ENCODE measurements at places on chromosomes 2 and 18.

GRCh38 chr2:193272011-193272410 is 1077.3 kb upstream of the TMEFF2 start:
- DNase-seq: no peak

- no peak for DNase-seq
Observed at GRCh38 chr2:108602422-108602821, 68.2 kb downstream of the LIMS1 start.

GRCh38 chr18:59607078-59607379 is 90.2 kb downstream of the CCBE1 start:
- DNase-seq: no peak

DNA sequence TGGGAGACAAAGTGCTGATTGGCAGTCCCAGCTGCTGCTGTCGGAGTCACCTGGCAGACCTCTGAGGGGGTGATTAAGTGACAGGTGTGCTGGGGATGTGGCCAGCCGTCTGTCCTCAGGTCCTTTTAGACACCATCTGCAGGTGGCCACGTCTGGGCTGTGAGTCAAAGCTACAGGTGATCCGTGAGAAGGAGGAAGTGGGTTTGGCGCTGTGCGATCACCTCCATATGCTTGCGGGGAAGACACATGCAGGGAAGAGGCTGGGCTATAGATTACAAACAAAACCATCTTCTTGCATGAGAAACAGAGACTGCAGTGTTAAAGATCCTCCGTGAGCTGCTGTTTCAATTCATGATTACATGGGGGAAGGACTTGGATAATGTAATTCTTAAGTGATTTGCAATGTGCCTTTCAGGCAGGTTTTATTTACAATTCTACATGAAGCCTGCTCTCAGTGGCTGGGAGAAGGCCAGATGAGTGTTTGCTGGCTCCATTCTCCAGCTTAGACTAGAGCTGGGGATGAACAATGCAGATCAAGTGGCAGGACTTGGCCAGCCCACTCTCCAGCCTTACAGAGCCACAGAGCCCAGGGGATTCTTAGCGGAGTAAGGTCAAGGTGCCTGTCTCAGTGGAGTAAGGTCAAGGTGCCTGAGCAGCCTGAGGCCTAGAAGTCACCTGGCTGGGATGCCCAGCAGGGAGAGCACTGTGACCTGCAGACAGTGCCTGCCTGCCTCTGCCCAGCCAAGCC is 87.8 kb downstream of the LYPD1 start:
- no peak for DNase-seq

- no peak for DNase-seq
Observed at GRCh38 chr18:5158587-5158986, 38.5 kb downstream of the AKAIN1 start.

GRCh38 chr2:113098041-113098440 is 29.4 kb upstream of the IL1RN start:
- no peak for DNase-seq

- DNase-seq: no peak
Observed at GRCh38 chr18:79601234-79601633, 78.4 kb upstream of the CTDP1 start.

DNA sequence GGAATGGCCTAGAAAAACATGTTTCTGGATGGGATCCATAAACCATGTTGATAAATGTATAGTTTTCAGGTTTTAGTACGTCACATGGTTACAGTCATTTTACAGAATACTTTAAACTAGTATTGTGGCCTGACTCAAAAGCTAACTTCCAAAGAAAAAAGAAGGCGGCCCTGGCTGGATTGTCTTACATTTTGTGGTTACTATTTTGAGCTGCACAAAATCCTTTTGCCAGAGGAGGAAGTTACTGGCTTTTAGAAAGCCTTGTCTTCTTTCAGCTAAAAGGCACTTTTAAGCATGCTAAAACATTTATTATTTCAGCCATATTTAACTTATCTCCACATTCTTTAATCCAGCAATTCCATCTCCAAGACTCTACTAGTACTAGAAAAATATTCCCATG is 227.9 kb downstream of the CDH2 start:
- no peak for DNase-seq

GRCh38 chr2:10550206-10551001 is 102.3 kb upstream of the ODC1 start:
- no peak for DNase-seq

GRCh38 chr2:120176526-120176925 is 46.7 kb downstream of the TMEM185B start:
- no peak for DNase-seq

DNA sequence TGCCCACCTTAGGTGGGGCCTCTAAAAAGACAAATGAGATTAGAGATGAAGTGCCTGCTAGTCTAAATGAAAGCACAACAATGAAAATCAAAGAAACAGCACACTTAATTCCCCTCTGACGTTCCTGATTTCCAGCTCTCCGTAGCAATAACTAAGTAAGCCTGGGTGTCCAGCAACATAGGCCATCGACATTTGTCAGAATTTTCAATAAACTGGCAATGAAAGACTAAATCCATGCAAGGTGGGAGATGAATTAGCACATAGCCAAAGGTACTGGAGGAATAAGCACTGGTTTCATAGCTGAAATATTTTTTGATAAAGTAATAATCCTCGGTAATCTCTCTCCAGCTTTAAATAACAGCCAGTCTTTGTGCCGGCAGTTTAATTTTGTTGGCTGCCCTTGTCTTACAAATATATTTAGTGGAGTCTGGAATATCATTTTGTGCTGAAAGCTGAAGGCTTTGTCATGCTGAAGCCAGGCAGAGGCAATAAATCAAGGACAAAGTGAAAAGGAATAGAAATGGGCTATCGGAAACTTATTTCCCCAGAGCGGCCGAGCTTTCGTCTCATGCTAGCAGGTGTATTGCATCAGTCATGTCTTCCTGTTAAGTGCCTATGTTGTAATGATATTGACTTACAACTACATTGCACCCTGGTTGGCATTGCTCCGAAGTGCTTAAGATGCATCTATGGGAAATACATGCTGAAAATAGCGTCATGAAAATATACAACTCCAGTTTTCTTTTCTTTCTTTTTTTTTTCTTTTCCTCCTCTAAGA is 790.1 kb downstream of the CNTNAP5 start:
- DNase-seq: no peak

DNA sequence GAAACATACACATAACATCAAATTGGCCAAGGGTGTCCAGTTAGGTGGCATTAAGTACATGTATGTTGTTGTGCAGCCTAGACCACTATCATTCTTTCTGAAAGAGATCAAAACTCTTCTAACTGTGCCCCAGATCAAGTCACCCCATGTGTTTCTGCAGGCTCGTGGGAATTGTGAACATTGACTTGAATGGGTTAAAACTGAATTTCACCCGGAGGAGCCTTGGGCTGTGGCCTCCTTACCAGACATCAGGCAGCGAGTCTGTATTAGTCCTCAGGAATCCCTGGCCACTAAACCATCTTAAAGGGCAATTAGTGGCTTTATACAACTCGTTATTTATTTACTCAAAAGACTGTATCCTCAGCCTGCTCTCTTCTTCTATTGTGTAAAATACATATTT is 149.0 kb upstream of the REV1 start:
- no peak for DNase-seq

DNA sequence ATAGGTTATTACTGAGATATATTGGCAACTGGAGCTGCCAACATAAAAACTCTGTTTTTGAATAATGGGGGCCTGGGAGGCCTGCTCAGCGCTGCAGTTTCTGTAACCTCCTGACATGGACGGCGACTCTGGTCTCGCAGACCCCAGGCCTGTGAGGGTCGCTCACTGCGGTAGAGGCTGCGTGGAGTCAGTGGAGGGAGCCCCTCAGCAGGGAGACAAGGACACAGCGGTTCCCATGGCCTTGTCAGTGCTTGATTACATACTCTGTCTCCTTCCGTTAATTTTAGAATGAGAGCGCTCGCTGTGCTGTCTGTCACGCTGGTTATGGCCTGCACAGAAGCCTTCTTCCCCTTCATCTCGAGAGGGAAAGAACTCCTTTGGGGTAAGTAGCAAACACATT is 858 bp downstream of the TPO start:
- no peak for DNase-seq

DNA sequence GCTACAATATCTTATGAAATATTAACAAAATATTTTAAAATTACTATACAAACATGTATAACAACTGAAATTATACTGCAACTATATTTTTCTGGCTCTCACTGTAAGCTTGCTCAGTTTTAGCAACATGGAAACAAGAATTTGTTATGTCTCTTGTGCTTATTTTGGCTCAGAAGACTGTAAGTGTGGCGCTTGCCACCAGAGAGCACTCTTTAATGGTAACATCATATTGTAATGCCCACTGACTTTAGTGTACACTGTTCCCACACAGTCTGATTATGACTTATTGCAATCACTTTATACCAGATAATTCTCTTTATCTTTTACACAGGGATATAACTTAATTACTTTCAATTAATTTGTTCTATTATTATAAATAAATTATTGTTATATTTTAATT is 1500.6 kb upstream of the TMEFF2 start:
- DNase-seq: no peak

DNA sequence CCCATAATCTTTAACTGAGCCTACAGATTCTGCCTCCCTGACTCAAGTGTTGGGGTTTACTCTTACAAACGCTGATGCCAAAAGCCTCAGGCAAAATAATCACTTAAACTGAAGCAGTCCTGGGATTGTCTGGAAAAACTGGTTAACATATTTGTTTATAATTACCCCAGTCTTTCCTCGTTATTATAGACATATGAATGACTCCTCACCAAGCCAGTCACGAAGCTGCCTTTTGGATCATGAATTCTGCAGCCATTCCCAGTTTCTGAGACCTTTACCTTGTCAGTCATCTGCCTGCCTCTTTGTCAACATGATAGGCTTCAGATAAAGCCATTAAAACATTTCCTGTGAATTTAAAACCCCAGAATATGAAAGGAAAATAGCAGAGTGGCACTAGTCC is 46.4 kb downstream of the MREG start:
- no peak for DNase-seq

GRCh38 chr2:146048141-146048540 is 1528.2 kb upstream of the ZEB2 start:
- no peak for DNase-seq

- no peak for DNase-seq
Observed at GRCh38 chr2:230650585-230651137, 62.0 kb upstream of the CAB39 start.

DNA sequence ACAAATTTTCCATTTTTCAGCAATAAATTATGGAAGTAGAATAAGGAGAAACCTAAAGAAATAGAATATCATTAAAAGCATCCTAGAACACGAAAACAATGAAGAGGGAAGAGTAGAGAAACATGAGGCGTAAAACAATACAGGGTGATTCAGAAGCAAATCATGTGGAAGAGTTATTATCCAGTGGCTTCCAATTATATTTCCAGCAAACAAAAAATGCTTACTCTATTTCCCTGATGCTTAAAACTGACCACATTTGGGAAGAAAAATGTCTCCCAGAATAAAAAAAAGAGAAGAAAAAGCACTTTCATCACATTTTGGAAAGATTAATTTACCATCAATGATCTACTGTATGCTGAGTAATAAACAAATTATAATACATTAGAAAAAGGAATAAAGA is 192.6 kb downstream of the CD226 start:
- no peak for DNase-seq

DNA sequence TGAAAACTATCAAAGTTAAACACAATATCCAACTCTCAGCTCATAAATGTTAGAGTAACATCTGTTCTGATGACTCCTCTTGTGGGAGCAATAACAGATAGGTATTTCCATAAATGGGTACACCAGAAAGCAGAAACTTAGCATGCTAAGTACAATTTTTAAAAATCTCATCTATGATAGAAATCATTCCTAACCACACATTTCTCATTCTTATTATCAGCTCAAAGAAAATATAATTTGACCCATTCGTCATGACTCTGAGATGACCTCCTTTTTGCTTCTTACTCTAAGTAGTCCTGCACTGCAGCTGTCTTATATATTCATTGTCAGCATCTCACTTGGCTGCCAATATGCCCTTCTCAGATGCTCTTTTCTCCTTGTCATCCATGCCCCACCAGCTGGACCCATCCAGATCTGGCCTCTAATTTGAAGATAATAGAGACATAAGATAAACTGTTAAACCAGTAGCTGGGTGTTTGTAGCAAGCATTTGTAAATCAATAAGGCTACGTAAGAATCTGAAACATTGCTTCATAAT is 298.3 kb downstream of the KCNS3 start:
- DNase-seq: no peak

DNA sequence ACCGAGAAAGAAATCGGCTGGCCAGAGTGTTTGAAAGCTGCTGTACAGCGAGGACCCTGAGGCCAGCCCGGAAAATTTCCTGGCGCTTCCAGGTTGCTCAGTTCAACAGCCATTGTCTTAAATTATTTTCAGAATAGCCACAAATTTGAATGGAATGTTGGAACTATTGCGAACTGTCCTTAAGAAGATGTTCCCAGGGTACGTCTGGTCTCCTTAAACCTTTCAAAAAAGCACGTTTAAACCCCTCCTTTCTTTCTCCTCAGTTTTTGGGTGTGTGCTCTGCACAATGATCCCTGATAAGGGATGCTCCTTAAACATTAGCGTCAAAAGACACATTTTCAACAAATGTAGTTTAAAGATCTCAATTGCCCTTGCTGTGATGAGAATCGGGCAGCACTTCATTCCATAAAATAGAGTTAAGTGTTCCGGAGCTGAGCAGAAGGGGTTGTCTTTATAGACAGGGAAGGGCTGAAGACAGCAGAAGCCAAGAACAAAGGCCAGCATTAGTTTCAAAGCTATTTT is 14.5 kb upstream of the LPIN2 start:
- no peak for DNase-seq

GRCh38 chr18:2448565-2449151 is 122.6 kb downstream of the METTL4 start:
- DNase-seq: no peak

DNA sequence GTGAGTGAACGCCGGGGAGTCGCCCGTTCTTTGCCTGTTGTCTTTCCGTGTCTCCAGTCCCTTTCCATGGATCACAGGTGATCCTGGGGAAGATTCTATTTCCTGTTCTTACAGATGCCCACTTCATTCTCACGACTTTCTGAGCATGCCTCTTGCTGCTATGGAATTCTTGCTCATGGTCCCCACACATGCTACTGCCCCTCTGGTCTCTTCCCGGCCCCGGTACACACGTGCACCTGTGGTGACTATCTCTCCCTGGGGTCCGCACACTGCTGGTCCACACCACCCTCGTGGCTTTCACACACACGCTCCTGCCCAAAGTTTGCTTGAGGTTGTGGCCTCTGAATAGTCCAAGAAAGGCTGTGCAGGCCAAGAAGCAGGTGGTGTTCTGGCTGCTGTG is 67.9 kb upstream of the ALKAL2 start:
- DNase-seq: no peak

- no peak for DNase-seq
Observed at GRCh38 chr18:36539674-36540231, 242.2 kb downstream of the FHOD3 start.

Data from T1000 (cell line).